Stimulated activated CD8-positive, alpha-beta memory T cell treated with anti-CD3 and anti-CD28 coated beads, Interleukin-7, amount 100 ng/mL, for 1 hour (primary cell): ENCODE measurements at places on chromosomes 3 and 15.

GRCh38 chr15:89143503-89144162 is 55.4 kb downstream of the ABHD2 start:
- no peak for DNase-seq

DNA sequence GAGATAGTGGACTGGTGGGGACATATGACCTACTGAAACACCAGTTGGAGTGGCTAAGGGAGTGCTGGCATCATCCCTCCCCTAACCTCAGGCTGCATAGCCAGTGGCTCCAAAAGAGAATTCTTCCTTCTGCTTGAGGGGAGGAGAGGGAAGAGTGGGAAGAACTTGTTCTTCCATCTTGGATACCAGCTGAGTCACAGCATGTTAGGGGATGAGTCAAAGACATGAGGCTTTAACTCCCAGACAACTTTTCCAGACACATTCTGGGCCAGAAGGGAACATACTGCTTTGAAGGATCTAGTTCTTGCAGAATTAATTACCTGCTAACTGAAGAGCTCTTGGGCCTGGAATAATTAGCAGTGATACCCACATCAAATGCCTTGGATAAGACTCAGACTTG is 36.8 kb upstream of the PEX5L start:
- DNase-seq: no peak

GRCh38 chr15:100715571-100716455 is 113.4 kb downstream of the ASB7 start:
- no peak for DNase-seq

DNA sequence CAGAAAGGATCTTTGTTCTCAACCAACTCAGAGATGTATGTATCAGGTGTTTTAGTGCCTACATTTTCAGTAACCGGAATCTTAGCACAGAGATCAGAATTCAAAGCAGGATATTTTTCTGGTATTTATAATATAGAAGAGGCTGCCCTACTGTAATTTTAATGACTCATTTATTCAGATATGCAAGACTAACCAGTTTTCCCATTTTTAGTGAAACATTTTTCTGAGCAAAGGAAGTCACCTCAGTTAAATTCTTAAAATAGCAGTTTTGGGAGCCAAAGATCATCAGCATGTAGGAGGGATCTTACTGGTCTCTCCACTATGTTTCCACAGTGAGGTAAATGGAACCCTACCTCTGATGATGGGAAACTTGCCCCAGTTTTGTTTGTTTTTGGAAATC is 42.0 kb downstream of the SRP14 start:
- no peak for DNase-seq

DNA sequence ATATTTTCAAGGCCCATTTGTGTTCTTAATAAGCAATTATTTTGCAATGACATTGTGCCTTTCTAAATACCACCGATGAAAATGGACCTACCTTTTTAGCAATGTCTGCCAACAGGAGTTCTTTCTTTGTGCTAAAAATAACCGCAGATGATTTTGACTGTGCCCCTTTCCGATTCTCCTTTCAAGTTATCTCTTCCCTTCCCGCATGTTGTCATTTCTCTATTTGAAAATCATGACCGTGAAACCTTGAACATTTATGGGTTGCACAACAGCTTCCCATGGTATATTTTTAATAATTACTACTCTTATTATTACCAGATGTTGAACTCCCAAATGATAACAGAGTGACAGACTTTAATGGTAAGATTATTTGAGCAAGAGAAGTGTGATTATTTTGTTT is 10.3 kb upstream of the ETFA start:
- no peak for DNase-seq

GRCh38 chr3:104908761-104909160 is 457.9 kb upstream of the ALCAM start:
- DNase-seq: no peak

DNA sequence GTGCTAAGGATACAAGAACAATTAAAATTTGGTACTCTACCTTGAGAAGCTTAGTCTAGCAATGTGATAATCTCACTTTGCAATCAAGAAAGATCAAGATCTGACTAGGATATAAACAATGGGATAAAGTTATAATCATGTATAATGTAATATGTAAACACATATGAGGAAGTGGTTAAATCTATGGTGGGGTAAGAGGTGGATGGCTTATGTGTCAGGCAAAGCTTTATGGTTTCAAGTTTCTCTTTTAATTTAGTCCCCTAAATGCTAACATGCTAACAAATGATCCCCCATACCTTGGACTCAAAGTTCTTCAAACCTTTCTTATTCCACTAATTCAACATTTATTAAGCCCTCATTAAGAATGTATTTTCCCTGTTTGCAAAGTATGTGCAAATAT is 2.5 kb downstream of the RSL24D1 start:
- DNase-seq: no peak

- no peak for DNase-seq
Measured at GRCh38 chr3:53255423-53255774, 423 bp downstream of the TKT start.

DNA sequence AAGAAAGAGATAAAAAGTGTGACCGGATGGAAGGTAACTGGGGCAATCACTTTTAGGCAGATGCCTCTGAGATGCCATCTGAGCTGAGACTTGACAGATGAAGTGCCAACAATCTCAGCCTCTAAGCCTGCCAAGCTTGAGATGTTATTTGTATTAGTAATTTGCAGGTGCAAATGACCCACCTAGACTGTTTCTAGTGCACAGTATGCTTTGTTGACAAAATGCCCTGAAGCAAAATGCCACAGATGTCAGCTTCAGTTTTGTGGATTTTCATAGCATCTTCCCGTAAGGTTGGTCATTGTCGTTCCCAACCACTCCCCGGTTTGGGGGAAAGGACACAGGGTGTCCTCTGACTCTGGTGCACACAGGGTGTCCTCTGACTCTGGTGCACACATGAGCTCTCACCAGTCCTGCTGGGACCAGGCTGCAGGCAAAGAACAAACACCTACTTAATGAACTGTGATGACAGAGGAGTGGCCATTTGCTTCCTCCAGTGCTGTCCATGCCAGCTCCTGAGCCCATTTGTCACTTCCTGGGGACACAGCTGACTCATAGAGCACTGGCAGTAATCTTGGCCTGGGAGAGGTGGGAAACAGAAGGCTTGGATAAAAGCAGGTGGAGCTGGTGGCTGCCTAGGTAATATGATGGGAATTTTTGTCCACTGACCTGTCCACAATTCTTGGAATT is 16.7 kb upstream of the PPP1R2 start:
- no peak for DNase-seq

- no peak for DNase-seq
Measured at GRCh38 chr3:69541711-69542088, 155.8 kb upstream of the FRMD4B start.

DNA sequence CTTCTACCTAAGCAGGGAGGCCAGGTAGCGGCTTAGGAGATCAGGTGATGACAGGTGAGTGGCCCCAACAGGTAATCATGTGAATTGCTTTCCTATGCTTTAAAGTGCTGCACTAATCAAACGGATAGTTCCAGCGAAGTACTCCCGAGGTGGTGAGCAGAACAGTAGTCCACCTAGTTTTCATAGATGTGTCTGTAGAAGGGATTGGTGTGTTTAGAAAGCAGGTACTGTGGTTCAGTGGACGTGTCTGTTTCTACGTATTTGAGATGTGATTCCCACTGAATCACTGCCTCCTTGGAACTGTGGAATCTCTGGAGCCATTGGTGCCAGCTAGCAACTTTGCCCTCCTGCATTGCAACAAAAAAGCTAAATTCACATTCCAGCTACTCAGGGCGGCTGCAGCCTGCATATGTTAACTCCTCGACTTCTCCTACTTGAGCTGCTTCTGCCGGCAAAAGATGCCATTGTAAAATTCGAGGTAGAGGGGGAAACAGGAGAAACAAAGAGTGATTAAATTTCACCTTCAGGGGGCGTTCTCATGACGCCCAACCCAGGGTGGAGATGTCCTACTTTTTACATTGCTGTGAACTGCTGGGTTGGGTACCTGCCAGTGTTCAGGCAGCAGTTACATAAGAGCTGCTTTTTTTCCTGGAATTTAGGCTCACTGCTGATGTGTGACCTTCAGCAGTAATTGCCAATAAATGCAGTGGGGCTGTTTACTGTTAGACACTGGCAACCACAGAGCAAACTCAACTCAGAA is 227.3 kb downstream of the ITPR1 start:
- no peak for DNase-seq

- DNase-seq: no peak
Measured at GRCh38 chr3:197748597-197749314, 927 bp upstream of the FYTTD1 start.

- DNase-seq: no peak
Measured at GRCh38 chr15:49313650-49314049, 109.4 kb upstream of the FGF7 start.

- no peak for DNase-seq
Measured at GRCh38 chr3:105811518-105812193, 57.2 kb downstream of the CBLB start.

DNA sequence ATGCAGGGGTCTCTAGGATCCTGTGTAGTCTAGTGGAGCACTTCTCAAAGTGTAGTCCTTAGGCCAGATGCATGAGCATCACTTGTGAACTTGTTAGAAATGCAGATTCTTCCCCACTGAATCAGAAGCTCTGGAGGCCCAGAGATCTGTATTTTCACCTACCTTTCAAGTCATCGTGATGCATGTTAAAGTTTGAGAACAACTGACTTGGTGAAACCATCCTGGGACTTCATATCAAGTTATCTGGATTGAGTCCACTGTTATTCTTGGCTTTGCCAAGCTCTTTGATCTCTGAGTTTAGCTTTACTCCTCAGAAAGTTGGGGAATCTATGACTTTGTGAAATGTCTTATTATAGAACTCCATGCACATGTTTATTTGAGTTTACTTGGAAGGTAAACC is 78.5 kb downstream of the ARNT2 start:
- no peak for DNase-seq
